CD4-positive, alpha-beta T cell treated with Interleukin-1 beta for 1 hour (primary cell): ENCODE measurements at places on chromosomes 3 and 15.

GRCh38 chr15:62969442-62970089 is 73.0 kb upstream of the TPM1 start:
- DNase-seq = no peak

DNA sequence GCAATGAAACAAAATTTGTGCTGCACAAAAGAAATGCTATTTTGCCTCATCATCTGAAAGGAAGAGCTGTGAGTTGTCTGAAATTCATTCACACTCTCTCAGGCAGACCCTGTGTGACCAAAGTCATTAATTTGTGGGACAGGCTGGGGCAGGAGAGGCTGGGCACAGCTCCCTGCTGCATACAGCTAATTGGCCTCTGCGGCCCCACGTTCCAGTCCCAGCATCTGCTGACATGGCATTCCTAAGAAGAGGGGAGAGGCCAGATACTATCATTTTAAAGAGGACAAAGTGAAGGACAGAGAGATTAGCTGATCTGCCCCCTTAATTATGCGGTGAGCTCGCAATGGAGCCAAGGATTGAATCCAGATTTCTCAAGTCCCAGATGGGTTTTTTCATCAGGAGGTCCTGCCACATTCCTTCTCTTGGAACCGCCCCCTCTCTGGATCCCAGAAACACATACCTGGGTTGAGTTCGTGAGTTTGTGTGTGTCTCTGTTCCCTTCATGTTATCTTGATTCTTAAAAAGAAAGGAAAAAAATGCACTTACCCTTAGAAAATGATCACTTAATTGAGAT is 25.1 kb downstream of the POLR2M start:
- DNase-seq = no peak

DNA sequence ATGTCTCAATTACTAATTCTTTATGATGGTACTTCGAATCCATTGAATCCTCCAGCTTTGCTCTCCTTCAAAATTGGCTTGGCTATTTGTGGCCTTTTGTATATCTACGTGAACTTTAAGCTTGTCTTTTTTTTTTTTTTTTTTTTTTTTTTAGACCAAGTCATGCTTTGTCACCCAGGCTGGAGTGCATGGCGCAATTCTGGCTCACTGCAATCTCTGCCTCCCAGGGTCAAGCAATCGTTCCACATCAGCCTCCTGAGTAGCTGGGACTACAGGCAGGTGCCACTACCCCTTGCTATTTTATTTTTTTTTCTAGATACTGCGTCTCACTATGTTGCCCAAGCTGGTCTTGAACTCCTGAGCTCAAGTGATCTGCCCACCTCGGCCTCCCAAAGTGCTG is 7.7 kb upstream of the DIPK2A start:
- DNase-seq = no peak

DNA sequence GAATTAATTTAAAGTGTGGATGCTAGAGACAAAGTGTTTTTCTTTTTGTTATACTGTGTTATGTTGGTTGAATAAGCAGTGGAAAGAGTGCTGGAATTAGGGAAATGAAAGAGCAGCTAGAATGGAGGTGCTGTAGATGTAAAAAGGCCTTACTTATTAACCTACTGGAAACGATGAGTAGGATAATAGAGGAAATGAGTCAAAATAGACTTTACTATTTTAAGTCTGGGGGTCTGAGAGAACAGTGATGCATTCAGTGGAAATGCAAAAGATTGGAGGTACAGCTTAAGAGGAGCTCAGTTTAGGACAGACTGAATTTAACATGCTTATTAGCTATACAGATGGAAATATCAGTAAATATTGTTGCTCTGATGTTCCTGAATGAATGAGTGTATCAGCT is 674.0 kb downstream of the OTOL1 start:
- no peak for DNase-seq

- no peak for DNase-seq
These were observed 17.3 kb downstream of the PP2D1 start for GRCh38 chr3:19994796-19995195.

DNA sequence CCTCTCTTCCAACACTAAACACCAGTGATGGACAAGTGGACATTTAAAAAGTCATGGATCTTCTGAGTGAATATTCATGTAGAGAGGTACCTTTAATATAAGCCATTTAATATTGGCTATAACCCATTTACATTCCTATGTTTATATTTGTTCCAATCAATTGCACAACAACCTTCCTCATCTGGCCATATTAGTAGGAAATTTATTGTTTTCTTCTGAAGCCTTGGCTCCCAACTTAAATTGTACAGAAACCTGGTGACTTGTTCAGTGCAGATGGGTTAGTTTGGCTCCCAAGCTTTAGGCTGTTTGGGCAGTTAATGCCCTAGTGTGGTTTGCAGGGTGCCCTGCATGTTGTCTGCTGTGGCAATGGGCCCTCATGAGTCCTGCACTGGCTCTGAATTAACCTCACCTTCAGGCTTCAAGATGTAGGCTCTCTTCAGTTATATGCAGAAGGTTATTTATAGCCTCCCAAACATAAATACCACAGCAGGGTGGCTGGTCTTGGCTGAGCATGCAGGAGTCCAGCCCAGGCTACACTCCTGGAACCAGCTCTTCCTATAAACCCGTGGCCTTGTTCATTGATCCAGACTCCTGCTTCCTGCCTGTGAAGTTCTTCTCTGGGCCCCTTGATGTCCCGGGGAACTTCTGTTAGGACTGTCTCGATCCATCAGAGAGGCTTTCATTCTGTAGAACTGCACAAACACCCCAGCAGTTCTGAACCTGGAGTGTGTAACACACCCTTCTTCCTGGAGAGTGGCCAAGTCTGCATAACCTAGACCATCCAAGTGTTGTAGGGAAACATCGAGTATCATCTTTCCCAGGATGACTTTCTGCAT is 57.0 kb downstream of the DUT start:
- no peak for DNase-seq

GRCh38 chr3:98805571-98805970 is 42.4 kb downstream of the ST3GAL6 start:
- no peak for DNase-seq

DNA sequence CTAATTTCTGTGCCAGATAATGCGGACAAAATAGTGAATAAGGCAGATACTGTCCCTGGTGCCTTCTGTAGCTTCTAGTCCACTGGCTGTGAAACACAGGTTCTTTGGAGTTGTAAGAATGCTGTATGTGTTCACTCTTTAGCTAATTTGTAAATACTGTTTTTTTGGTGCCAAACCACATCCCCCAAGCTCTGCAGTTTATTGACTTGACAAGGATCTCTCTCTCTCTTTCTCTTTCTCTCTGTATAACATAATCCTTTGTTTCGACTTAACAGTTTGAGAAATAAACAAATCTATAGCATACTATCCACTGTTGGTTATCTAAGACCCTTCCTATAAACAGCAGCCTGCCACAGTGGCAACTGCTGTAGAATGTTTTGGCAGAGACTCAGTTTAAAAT is 7.6 kb downstream of the SMAD3 start:
- no peak for DNase-seq

DNA sequence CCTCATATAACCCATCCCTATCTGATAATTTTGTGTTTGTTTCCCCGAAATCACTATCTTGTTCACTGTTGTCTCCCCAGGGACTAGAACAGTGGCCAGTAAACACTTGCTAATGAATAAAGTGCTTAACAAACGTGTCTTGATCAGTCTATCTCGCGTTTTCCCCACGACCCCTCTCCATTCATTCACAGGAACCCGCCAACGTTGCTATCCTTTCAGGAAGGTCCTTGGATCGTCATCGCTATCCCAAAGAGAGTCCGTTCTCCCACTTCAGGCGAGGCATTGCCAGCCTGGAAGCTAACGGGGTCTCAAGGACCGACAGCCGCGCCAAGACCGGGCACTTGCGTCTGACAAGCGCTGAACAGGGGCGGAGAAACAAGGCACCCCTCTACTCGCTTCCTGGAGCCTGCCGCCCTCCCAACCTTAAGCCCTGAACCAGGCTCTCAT is 344 bp downstream of the LINS1 start:
- no peak for DNase-seq

GRCh38 chr3:43288366-43288765 is 2.0 kb downstream of the SNRK start:
- DNase-seq = no peak
